ENCODE measurements at places on chromosomes 2 and 18.

- DNase-seq = no peak
These were observed 112.8 kb downstream of the CDC42EP3 start for GRCh38 chr2:37558623-37559022.

DNA sequence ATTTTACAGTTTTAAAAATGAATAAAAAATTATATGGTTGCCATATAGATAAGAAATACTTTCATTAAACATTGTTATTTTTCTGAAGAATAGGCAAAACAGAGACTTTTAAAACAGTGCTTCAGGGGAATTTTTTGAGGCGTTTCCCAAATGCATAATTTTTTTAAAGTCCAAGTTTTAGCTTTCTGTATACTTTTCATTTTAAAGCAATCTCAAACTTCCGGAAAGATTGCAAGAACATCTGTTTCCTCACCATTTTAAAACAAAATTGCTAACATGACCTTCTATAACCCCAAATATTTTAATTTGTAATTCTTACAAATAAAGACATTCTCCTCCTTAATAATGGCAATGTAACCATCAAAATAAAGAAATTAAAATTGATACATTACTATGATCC is 15.1 kb upstream of the MBD2 start:
- DNase-seq = no peak

- no peak for DNase-seq
These were observed 140.1 kb downstream of the PTGR3 start for GRCh38 chr18:75068682-75069435.

DNA sequence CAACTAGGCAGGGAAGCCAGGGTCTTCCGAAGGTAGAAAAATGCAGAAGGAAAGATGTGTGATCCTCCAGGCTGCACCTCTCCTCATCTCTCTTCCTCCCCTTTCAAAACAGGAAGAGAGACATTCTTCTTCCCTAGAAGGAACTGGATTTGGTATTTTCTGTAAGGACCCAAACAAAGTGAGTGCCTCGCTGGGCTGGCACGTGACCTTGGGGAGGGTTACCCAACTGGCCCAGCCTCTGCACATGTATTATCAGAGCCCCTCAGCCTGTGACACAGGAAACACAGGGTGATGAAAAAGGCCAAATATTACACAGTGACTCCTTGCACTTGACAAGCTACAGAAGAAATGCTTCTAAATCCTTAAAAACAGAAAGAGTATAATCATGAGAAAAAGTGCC is 2.3 kb downstream of the HJURP start:
- no peak for DNase-seq

DNA sequence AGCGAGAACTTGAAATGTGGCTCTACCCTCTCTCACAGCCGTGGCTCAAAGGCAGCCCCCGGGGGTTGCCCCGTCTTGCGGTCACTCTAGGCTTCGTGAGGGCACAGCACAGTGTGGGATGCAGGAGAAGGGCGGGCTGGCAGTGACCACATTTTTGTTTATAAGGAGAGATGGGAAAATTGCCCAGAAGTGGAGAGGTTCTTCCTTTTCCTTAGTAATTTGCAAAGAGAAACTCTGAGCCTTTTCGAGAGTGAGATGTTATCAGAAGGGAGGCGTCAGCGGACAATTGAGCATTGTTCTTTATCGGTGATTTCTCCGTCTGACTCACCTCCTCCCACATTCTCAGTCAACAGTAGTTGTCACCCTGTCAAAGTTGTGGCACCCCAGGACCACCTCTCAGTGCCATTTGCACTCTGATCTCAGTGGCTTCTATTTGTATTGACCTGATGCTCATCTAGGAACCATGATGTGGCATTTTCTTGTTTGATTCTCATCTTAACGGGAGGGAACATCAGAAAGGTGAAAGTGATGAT is 89.6 kb downstream of the ACAA2 start:
- peak; percentile 33 for DNase-seq
